ENCODE measurements at places on chromosomes 12 and 14.

DNA sequence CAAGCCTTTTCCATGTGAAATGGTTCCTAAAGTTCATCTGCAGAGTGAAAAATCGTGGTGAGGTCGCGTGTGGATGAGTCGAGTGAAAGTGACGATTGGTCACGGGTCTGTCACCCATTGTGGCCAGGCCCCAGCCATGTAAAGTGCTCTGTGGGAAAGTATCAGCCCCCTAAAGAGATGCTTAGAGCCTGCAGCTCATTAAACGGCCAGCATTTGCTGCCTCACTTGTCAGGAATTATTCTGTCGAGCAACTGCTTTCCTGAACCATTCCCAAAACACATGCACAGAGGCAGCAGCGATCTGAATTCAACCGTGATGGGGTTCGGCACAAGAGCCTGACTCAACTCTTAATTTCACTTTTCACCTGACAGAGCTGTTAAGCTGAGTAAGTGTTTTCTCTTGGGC lies 16.0 kb downstream of the DBX2 start:
- no peak for DNase-seq

- no peak for DNase-seq
Observed at GRCh38 chr14:100587086-100587762, at the start of gene BEGAIN. TSS of gene BEGAIN (minus strand) at chr14:100587417. CDS start at chr14:100587290, 127 bp downstream.

- DNase-seq, result no peak
Observed at GRCh38 chr12:65461017-65461416, 182.5 kb downstream of the MSRB3 start.

GRCh38 chr12:108823804-108824203 lies 33.6 kb downstream of the SSH1 start:
- DNase-seq, result no peak

GRCh38 chr12:128797119-128798118 lies 26.3 kb downstream of the SLC15A4 start:
- no peak for DNase-seq

- DNase-seq, result no peak
Observed at GRCh38 chr14:97107760-97108159, 310.6 kb downstream of the VRK1 start.

DNA sequence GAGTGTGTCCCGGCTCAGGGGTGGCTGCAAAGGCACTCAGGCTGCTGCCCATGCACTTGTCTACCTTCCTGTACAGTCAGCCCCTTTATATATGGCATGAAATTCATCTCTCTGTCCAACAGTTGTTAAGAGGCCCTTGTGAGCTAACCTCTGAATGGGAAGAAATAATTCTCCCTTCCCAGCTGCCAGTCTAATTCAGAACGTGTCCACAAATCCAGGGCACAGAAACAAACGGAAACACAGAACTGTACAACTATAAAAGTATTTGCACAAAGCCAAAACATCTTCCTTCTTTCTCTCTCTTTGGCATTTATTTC lies 849 bp downstream of the KRT5 start:
- no peak for DNase-seq

GRCh38 chr14:57797160-57797559 lies 68.7 kb downstream of the SLC35F4 start:
- DNase-seq, result no peak

GRCh38 chr14:89293314-89293916 lies 123.6 kb downstream of the FOXN3 start:
- DNase-seq, result no peak

- no peak for DNase-seq
Observed at GRCh38 chr14:34204774-34205173, 253.9 kb upstream of the EGLN3 start.

GRCh38 chr12:125140279-125141209 lies 75.3 kb downstream of the AACS start:
- no peak for DNase-seq

GRCh38 chr12:6471989-6472360 lies 1.5 kb upstream of the VAMP1 start:
- DNase-seq, result no peak

- no peak for DNase-seq
Observed at GRCh38 chr14:99231161-99231849, 40.7 kb downstream of the BCL11B start.

DNA sequence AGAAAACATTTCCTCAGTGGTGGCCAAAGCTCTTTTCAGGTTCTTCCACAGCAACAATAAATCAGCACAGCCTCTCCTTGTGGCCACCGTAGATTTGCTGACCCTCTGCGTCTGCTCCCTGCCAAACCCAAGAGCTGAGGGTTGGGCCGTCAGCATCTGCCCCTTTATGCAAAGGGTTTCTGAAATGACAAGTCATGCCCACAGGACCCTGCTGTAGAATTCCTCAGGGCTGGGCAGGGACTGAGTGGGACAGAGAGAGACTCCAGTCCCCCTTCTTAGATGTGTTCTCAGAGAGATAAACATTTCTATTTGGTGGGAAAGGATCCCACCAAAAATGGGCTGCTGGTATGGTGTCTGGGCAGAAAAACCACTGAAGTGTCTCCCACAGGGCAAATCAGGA lies 233.0 kb upstream of the PLXNC1 start:
- DNase-seq, result no peak

GRCh38 chr12:110073049-110073831 lies 24.9 kb upstream of the C12orf76 start:
- DNase-seq, result no peak

DNA sequence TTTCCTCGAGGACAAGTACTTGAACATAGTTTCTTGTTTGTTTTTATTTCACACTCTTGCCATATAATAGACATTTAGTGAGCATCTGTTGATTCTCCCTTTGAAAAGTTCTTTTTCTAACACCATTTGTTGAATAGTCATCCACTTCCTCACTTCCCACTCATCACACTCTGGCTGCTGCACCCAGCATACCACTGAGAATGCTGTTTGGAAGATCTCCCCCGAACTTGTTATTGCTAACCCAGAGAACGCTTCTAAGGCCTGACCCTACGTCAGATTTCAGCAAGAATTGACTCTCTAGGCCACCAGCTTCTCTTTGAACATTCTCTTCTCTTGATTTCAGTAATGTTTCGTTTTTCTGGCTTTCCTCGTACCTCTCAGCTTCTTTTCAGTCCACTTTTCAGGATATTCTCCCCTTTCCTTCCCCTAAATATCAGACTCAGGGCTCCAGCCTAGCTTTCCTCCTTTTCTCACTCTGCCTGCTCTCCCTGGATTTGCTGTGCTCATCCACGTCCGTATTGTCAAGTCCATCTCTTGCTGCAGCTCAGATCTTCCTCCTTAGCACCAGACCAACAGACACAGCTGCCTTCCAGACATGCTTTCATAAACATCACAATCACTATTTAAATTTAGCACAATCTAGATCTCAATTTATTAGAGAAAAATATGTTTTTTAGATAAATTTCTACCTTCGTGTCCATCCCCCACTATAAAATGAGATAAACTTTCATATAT lies 94.0 kb upstream of the SLC38A4 start:
- no peak for DNase-seq
